ENCODE measurements at places on chromosomes 1 and 21.

DNA sequence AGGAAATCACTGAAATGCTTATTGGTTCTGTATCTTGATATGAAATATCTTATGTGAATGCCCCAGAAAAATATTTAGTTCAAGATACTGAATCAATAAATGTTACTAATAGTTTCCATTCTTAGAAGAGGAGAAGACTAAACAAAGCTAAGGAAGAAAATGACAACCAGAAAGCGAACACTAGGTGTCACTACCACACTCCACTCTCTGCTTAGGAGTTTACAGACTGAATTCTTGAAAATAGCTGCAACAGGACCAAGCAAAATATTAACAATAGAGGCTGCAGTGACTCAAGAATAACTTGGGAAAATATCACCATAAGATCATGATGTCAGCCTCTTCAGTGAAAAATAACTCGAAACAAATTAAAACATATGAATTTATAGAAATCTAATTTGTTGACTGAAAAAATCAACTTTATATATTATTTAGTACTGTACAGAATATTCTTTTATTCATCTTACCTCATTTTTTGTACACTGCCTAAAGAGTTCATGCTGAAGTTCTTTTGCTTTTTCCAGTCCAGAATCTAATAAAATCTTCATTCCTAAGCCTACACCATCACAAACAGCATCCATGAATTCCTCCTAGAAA lies 61.6 kb downstream of the KIF14 start:
- DNase-seq = no peak

DNA sequence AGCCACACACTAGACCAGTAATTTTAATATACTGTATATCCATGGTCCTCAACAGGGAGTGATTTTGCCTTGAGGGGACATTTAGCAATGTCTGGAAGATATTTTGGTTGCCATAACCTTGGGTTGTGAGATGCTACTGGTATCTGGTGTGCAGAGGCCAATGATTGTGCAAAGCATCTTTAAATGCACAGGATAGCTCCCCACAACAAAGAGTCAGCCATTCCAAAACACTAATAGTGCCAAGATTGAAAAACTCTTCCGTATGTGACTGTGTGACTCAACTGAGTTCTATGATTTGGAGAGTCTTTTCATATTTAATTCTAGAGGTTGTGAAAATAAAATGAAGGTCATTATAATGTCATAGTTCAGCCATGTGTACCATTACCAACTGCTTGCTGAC lies 141.4 kb upstream of the CACYBP start:
- DNase-seq = no peak

- no peak for DNase-seq
Observed at GRCh38 chr1:199089393-199090122, 450.7 kb downstream of the PTPRC start.

- DNase-seq = no peak
Observed at GRCh38 chr21:45356653-45357435, 48.1 kb upstream of the COL18A1 start.

- no peak for DNase-seq
Observed at GRCh38 chr1:47678464-47678980, 240.7 kb downstream of the FOXD2 start.

All from activated T-cell treated with anti-CD3 and anti-CD28 coated beads, Interleukin-2, amount 50 U/mL, for 1 hour (primary cell).